ENCODE measurements at places on chromosomes 1 and 21.

DNA sequence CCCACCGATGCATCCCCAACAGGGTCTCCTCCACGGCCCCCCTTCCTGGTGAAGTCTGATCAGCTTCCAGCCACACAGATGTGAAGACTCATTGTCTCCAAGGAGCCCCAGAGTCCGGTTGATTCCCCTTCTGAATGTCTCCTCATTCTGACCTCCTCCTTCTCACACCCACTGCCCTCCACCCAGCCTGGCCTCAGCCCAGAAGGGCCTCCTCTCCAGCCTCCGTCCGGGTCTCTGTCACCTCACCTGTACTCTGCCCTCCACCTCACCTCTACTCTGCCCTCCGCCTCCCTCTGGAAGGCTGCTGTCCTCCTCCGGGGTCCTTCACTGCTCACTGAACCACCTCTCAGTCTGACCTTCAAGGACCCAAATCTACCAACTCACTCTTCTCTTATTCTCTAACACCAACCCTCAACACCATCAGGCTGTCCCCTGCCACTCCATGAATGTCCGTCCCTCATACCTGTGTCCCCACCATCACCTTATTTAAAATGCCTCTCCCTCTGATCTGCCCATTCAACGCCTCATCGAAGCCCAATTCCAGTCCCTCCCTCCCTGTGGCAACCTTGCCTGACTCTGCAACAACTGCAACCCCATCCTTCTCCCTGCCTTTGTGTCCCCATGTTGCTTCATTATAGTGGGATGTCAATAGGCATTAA is 201.2 kb downstream of the TOMM20 start:
- DNase-seq, result no peak

GRCh38 chr1:26597629-26598039 is 68.1 kb downstream of the RPS6KA1 start:
- no peak for DNase-seq

- DNase-seq, result no peak
Measured at GRCh38 chr1:76038287-76039004, 36.1 kb upstream of the ST6GALNAC3 start.

DNA sequence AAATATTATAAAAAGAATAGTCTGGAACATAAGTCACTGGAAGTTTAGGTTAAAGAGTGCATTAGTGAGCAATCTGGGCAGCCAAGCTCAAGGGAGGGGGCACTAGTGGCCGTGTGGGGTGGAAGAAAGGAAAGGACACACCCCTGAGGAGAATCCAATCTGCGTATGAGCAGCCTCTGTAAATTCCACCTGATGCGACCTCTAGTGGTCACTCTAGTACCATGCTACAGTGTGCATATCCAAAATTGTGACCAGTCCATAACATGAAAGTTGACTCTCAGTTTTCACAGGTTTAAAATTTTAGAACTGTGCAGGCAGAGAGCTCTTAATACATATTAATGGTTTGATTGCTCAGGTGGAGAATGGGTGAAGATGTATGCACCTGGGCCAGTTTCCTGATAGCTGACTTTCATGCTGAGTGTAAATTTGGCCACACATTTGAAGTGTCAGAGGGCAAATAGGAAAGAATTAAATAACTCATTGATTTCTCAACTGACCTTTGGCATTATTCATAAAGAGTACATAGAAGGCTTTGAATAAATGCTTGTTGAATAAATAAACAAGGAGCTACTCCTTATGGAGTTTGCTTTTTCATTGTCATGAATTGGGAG is 105.9 kb upstream of the C21orf91 start:
- no peak for DNase-seq

DNA sequence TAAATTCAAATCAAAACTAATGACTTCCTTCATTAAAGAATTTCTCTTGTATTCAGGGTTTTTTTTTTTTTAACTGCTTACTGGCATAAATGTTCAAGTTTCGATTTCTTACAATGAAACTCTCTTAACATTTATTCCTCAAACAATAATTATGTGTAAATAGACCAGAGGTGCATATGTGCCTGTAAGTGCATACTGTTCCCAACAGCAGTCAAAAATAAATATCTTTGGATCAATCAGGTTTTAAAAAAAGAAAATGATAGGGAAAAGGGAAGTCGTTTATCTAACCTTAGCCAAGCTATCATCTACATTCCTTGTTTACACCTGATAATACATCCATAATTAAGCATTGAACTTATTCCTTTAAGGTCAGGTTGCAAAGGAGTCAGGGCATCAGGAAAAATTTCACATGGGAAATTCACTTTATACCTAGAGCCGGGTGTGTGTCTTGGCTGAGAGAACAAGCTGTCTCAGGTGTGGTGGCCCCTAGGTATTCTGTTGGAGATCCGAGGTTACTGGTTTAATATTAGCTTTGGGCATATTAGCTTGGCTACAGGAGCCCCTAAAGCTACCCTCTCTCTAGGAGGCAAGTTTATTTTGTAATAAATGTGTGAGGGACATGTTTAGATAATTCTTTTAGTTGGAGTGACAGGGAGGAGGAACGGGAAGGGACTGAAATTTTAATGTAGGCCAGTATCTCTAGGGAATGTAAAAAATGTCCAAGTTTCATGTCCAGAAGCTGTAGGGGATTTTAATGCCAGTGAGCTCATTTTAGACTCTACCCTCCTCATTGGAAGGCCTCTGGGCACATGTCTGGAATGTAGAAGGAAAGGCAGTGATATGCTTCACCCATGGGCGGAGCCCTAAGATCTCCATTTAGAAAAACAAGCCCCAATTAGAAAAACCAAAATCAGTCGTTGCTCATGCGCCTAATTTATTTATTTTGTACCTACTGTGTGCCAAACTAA is 327.9 kb upstream of the PROX1 start:
- DNase-seq, result no peak

GRCh38 chr1:58982259-58982998 is 198.6 kb upstream of the JUN start:
- no peak for DNase-seq

- DNase-seq, result peak; percentile 36
Measured at GRCh38 chr1:1219341-1219740, 5.4 kb upstream of the TNFRSF4 start.

DNA sequence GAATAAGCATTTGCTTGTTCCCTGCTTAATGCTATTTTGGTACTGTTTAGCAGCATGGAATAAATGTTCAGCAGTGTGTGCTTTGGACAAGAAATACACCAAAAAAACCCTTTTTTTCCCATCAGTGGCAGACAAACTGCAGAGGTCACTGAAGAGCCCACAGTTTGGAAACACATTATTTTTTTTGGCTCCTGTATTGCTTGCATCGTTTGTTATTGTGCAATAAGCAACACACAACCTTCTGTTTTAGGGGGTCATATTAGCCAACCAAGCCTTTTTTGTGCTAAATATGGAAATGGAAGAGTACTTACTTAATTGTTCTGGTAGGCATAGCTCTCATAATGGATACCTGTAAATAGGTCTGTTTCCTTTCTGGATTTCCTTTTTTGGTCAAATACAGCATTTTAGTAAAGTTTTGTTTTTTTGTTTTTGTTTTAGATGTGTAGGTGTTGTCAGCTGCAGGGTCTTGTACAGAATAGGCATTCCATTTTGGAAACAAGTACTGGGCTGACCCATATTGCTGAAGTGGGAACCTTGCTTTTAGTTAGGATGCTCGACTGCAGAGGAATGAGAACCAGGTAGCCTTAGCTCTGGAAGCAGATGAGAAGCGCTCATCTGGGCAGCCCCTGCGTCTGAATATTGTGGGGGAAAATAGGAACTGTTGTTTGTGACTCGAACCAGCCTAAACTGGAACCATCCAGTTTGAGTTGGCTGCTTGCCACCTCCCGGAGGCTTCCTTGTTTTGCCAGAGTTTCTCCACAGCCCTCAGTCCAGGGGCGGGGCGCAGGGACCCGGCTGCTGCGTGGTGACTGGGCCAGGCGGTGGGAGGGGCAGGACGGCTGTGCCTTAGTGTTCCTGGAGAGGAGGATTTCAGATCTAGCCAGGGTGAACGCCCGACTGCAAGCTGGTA is 38.4 kb downstream of the SPEN start:
- DNase-seq, result peak; percentile 13
